Right hindlimb (tissue), 1 donor: ENCODE measurements at places on chromosomes 11 and 22.

GRCh38 chr11:65414776-65415498 is 7.7 kb upstream of the NEAT1 start:
- DNase-seq = peak; percentile 15

- DNase-seq = no peak
These were observed 30.0 kb downstream of the PARVG start for GRCh38 chr22:44210722-44211121.

GRCh38 chr11:5626196-5626595 is 1.4 kb downstream of the TRIM34 start:
- no peak for DNase-seq

- DNase-seq = no peak
These were observed 67.9 kb downstream of the DCUN1D5 start for GRCh38 chr11:103024086-103024485.

DNA sequence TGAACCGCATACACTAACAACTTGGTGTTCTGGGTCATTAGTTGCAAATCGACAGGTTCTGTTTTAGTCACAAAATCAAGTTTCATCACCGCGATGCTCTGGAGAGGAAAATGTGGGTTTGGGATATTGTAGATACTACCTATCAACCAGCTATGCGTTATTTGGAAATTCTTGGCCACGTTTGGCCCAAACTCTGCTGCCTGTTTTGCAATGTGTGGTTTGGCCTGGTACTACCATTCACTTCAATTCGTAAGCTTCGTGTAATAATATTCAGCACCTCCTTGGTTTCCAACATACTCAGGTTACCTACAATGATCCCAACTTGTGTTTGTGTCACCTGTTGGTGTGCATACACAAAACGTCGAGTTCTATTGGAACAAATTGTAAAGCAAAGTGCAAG is 16.2 kb upstream of the ACER3 start:
- DNase-seq = no peak

DNA sequence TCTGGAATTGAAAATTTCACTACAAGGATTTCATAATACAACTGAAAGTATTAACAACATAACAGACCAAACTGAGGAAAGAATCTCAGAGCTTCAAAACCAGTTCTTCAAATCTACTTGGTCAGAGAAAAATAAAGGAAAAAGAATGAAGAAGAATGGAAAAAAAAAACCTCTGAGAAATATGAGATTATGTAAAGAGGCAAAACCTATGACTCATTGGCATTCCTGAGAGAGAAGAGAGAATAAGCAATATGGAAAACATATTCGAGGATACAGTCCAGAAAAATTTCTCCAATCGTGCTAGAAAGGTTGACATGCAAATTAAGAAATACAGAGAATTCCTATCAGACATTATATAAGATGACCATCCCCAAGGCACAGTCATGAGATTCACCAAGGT is 23.4 kb upstream of the GPR83 start:
- no peak for DNase-seq

GRCh38 chr11:57800444-57801182 is 39.0 kb downstream of the CTNND1 start:
- no peak for DNase-seq

- DNase-seq = no peak
These were observed 41.7 kb downstream of the FAM227A start for GRCh38 chr22:38614332-38615063.

DNA sequence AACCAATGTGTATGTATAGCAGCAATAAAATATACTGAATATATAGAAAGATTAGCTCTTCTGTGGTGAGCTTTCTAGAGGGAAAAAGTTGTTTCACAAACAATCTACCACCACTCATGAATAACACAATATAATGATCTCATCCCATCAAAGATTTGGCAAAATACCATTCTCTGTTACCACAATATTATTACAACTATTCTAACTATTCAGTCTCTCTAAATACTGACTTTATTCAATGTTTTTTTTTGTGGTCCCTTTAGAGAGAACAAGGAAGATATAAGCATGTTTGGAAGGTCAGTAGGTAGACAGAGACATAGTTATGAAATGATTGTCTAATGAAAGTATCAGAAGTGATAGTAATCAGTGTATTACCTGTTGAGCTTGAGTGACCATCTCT is 7.8 kb downstream of the CCDC90B start:
- no peak for DNase-seq

DNA sequence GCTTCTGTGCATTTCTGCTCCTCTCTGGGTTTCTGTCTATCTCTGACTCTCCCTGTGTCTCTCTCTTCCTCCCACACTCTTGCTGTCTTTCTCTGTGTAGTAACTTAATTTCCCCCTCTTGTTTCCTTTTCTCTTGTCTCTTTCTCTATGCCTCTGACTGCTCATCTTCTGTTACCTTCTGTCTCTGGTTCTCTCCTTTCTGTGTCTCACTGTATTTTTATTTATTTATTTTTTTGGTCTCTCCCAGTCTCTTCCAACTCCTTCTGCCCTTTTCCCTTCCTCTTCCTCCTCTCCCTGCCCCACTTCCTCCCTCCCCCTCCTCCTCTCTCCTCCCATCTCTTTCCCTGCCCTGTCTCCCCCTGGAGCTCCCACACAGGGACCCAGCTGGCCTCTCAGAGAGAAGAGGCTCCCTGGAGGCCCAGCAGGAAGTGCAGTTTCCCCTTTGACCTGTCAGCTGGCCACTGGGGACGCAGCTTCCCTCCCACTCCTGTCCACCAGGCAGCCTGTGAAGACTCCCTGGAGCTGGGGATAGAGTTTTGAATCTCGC is 38.3 kb upstream of the MYH9 start:
- no peak for DNase-seq

DNA sequence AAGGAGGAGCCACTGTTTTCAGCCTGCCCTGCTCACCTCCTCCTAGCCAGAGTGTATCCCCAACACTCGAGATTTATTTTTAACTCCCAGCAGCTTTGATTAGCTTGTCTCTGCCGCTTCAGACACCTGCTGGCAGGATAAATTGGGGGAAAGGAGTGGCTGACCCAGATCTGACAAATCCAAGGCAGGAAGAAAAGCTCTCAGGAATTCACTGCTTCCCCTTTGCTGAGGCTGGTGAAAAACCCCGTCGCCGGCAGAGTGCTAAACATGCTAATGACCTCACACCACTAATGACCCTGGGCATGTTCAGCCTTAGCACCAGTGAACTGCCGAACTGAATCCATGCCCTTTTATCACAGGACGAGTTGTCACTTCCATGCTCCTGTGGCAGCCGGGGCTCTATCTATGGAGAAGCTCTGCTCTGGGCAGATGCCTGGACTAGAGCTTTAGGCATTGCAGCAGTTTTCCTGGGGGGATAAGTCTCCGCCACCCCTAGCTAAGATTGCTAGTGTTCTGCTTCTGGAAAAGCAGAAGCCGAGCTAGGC is 52.2 kb downstream of the FEZ1 start:
- DNase-seq = no peak

DNA sequence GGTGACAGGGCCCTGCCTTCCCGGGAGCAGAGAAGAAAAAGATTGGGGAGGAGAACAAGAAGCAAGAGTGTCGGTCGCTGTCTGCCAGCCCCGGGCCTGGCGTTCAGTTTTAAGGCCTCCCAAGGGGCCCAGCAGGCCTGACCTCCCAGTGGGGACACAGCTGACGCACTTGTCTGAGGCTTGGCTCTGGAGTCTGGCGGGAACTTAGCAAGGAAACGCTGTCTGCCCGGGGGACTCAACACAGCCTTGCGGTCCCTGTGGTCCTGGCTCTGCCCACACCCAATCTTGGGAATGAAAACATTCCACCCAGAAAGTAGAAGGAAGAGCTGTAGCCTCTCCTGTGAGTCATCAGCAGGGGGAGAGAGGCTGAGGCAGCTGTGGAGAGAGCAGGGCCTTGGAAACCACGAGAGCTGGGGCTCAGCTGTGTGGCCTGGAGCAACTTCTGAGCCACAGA is 54.4 kb downstream of the TRAF6 start:
- DNase-seq = peak; percentile 85

GRCh38 chr11:102186551-102187191 is 76.4 kb downstream of the YAP1 start:
- DNase-seq = no peak

- peak; percentile 80 for DNase-seq
These were observed 8.4 kb upstream of the KCNQ1OT1 start for GRCh38 chr11:2708151-2708581.
